ENCODE measurements at places on chromosomes 2 and 18.

- DNase-seq, result peak; percentile 43
These were observed 21.9 kb downstream of the TEX44 start for GRCh38 chr2:231614559-231615057.

DNA sequence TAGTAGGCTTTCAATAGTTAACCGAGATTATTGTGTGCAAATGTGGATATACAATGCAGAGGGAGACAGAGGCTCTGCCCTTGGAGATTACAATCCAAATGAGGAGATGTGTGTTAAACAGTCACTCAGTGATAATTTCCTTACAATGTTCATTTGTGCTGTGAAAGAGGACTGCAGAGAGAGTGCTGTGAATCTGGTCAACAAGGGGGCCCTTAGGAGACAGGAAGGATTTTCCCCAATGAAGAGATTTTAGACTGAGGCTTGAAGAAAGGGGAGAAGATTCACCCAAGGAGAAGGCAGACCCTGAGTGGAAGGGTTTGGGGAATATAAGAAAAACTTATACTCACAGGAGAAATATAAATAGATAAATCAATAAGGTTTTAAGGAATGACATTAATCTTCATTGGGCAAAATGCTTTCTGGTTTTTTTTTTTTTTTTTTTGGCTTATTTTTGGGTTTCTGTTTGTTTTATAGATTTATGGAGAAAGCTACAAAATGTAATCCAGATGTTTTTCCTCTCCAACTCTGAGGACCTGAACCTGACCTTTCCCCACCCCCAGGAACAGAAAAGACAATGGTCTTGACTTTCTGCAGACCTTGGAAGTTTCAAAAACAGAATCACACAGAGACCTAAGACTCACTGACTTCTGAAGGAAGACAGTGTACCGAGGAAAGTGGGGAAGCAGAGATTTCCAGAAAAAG is 151.3 kb upstream of the SERPINE2 start:
- DNase-seq, result no peak

- no peak for DNase-seq
These were observed 90.5 kb downstream of the MYO5B start for GRCh38 chr18:50104421-50104820.

- DNase-seq, result no peak
These were observed 52.5 kb upstream of the MCFD2 start for GRCh38 chr2:46967990-46968647.

GRCh38 chr2:26968001-26968400 is 2.4 kb upstream of the MAPRE3 start:
- DNase-seq, result no peak

- no peak for DNase-seq
These were observed 13.0 kb downstream of the CXCR4 start for GRCh38 chr2:136104977-136105376.

DNA sequence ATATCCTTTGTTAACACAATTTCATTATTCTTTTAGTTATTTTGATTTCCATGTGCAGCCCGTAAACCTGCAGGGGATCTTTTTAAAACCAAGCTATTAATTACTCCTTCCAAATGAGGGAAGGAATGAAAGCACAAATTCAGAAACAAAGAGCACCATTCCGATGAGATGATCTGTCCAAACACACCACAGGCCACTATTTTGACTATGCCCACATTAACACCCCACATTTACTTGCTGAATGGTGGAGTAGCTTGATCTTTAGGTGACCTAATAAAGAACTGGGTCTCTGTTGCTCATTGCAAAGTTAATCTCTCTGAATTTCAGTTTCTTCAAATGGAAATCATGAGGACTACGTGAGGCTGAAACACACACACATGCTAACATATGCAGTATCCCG is 218.0 kb downstream of the IRS1 start:
- no peak for DNase-seq

DNA sequence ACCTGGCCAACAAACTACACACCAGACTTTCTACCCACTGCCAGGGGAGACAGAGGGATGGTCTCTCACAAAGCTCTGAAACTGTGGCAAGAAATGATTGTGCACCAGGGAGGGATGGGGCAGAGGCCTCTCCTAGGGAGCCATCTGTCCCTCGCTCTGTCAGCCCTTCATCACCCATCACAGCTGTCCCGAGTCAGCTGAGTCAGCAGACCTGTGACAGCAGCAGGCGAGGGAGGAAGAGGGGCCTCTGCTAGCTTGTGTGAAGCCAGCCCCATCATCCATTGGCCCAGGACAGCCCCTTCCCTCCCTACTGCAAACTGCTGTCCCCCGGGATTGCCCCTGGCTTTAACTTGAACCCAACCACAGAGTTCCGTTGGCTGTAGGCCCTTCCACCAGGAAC is 5.0 kb downstream of the SH2D6 start:
- no peak for DNase-seq

DNA sequence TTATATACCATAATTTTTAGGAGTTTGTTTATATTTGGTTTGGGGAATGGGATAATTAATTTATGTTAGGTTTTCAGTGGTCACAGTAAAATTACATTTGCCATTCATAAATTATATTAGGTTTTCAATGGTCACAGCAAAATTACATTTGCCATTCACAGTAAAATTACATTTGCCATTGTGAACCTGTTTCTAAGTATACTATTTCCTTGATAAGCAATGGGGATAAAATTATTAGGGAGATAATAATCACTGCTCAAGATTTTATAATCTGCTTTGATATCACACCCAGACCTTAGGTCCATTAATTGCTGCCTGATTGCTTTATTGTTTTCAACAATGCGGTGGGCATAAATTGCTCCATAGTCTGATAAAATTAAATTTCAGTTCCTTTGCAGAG is 124.6 kb downstream of the ASXL3 start:
- DNase-seq, result no peak

GRCh38 chr2:25885933-25886332 is 7.6 kb upstream of the ASXL2 start:
- no peak for DNase-seq

- DNase-seq, result no peak
These were observed 160.5 kb upstream of the RND3 start for GRCh38 chr2:150647943-150648342.

GRCh38 chr2:64751286-64752260 is 97.9 kb upstream of the SERTAD2 start:
- no peak for DNase-seq

GRCh38 chr18:45165176-45165713 is 450.0 kb upstream of the SLC14A2 start:
- DNase-seq, result no peak

- DNase-seq, result no peak
These were observed 19.0 kb downstream of the RNF125 start for GRCh38 chr18:32037616-32038015.

DNA sequence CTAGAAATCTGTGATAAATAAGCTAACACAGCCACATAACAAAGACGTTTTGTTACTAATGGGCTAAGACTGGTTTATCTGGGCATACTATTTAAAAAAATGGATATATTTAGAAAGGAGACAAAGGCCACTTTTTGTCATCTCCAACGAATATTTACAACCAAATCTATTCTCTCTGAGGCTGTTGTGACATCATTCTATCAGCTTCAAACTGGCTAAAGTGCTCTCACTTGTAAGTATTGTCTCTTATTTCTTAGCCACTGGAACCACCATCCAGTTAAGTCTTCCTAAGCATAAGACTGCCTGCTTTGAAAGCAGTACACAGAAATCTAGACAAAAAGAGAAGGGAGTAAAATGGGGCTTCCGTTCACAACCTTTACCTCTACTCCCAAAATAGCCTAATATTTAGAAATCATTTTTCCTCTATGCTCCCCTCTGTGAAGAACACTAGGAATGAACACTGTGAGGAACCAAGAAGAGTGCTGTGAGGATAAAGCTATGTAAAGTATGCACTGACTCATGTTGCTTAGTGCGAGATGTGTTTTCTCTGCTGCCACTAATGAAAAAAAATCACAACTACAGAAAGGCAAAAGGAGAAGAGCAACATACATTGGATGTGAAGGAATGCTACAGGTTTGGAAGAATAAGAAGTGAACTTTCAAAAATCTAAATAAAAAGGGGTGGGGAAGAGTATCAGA is 264.1 kb downstream of the EXOC6B start:
- no peak for DNase-seq

GRCh38 chr2:144464730-144465129 is 55.2 kb downstream of the ZEB2 start:
- no peak for DNase-seq

DNA sequence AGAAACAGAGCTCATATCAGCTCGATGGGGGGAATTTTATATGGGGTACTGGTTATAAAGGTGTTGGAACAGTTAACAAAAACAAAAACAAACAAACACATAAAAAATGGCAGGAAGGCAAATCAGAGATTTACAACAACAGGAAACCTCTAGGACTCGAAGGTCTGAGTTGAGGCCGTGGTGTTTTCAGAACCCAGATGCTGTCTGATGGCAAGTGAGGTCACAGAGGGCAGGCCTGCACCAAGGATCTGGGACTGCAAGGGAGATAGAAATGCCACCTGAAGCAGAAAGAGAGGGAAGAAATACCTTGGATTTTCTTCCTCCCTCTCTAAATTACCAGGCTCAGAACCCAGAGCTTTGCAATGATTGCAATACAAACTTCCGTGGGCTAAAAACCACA is 429.5 kb downstream of the ZNF521 start:
- no peak for DNase-seq

GRCh38 chr2:134782792-134783191 is 55.6 kb upstream of the ACMSD start:
- no peak for DNase-seq

DNA sequence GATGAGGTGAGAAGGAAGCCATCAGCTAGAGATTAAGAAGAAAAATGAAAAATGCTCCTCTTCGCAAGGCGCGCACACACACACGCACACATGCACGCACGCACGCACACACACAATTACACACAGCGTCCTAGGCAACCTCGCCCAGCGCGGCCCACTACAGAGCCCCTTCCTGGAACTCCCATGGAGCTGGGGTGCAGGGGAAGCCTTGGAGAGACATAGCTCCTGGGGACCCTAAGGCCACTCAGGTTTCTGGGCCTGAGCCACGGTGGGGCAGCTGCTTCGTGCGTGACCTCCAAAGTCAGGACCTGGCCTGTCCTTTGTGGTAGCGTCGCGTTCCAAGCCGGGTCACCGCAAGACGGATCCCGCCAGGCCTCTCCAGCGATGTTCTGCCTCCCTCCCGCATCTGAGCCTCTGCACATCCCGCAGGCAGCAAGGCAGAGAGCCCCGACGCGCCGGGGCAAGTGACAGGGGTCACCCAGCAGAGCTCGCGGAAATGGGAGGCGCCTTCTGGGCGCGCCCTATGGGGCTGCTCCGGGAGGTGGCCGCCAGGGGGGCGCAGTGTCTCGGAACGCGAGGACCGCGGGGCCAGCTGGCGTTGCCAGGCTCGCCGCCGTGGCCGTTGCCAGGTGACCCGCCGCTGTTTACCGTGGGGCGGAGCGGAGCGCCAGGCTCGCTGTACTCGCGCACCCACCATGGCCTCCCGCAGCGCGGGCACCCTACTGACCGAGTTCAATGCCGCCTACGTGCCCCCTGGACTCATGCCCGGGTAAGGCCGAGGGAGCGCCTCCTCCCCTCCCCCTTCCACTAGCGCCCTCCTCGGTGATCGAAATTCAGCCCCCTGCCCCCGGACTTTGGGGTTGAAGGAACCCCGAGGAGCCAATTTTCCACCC is 79.0 kb downstream of the CIB4 start:
- DNase-seq, result no peak

DNA sequence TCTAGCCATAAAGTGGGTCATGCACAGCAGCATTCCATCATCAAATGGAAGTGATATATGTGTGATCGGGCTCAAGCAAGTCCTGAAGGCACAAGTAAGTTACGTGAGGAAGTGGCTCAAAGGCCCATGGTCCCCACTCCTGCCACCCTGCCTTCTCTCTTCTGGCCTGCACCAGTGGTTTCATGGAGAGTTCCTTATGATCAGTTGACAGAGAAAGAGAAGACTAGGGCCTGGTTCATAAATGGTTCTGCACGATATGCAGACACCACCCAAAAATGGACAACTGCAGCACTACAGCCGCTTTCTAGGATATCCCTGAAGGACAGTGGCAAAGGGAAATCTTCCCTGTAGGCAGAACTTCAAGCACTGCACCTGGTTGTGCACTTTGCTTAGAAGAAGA is 412.6 kb upstream of the SMIM21 start:
- DNase-seq, result no peak

DNA sequence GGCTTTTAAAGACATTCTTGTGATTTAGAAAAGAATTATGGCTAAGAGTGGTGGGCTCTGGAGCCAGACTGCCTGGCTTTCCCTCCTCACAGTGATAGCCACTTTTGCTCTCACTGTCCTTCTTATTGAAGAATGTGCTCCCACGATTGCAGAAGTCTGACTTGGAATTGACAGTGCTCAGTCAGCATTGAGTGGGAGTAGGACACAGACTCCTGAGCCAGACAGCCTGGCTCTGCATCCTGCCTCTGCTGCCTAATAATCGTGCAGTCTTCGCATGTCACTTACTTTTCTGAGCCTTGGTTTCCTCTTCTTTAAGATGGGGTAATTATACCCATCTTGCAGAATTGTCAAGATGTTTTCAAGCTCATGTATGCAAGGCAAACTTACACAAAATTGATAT is 23.3 kb downstream of the SPATS2L start:
- DNase-seq, result no peak
